SJSA1 (cell line): ENCODE measurements at places on chromosomes 4 and X.

- DNase-seq: no peak
Measured at GRCh38 chr4:99100876-99101275, 12.3 kb upstream of the ADH5 start.

DNA sequence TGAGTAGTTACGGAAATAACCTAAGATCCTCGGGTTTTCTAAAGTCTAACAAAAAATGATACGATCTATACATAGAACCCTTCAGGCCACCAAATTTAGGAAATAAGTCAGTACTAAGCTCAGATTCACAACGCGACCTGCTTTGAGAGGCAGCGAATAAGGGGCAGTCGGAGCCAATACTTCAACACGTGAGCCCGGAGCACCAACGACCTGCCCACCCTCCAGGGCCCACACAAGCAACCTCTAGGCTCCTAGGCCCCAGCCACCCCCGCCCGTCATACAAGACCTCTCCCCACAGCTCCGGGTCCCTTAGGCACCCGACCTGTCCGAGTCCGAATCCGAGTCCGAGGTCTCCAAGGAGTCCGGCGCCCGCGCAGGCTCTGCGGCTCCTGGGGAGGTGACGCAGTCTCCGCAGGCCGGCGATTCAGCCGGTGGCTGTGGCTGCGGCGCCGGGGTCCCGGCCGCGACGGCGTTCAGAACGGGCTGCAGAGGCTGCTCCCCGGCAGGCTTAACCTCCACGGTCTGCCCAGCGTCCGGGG lies 580 bp downstream of the NAF1 start:
- DNase-seq: peak; percentile 48

DNA sequence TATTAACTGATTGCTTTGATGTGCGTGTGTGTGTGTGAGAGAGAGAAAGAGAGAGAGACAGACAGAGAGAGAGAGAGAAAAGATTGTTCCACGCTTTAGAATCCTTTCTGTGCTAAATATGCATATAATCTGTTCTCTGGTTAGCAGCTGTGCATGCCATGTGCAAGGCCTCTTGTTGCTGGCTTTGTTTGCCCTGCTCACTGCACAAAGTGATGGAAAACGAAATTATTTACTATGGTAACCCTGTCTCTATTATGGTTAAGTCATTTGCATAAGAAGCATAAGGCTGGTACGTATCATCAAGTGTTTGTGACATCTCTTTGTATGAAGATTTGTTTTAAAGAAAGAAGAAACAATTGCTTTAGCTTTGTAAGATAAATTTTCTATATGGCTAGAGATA lies 190.2 kb upstream of the POF1B start:
- DNase-seq: no peak

DNA sequence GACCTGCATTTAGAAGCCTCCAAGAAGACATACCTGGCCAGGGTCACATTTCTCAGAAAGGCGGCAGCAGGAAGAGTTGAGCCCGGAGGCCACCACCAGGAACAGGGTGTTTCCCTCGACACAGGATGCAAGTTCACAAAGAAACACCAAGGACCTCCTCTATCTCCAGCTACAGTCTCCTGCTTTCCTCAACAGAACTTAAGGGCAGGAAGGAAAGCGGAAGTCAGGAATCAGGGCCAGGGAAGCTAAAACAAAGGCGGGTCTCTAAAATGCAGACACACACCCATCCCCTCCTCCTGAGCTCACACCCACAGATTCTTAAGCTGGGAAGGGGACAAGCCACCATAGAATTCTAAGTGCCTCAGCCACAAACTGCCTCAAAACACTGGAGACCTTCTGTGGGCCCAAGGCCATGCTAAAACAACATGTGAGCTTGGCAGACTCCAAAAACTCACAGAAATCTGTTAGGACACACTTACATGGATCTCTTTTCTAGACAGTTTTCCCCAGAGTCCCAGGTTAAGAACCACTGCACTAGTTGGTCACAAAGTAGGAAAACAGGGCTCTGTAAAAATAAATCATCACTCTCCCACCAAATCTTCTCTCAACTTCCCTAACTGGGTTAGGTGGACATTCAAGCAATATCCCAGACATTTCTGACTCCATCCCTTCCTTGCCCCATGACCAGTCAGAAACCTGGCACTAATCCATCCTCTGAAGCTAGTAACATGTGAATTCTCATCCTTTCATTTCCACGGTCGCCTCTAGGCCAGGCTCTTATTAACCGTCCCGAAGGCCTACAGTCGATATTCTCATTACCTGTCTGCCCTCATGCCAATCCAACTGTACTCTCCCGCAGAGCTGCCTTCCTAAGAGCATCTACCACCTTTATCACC lies 163.2 kb downstream of the APBB2 start:
- no peak for DNase-seq

- no peak for DNase-seq
Measured at GRCh38 chr4:88106205-88106604, 52.2 kb downstream of the ABCG2 start.

- no peak for DNase-seq
Measured at GRCh38 chr4:167831855-167832254, 260.5 kb upstream of the ANXA10 start.

DNA sequence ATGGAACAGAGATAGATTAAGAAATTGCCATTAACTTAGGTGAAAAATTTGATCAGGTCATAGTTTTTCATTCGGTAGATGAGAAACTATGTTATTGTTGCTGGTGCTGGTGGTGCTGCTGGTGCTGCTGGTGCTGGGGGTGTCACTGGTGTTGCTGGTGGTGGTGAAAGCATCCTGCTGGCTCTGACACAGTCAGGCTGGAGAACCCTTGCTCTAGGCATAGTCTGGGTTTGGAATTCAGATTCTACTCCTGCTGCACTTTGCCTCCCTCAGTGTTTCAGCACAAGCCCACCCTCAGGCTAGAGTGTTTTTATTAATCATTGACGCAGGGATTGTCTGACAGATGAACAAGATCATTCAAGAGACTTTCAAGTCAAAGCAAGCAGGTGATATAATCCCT lies 80.2 kb downstream of the USP46 start:
- DNase-seq: no peak

GRCh38 chr4:7074426-7074825 lies 6.6 kb upstream of the GRPEL1 start:
- DNase-seq: no peak

DNA sequence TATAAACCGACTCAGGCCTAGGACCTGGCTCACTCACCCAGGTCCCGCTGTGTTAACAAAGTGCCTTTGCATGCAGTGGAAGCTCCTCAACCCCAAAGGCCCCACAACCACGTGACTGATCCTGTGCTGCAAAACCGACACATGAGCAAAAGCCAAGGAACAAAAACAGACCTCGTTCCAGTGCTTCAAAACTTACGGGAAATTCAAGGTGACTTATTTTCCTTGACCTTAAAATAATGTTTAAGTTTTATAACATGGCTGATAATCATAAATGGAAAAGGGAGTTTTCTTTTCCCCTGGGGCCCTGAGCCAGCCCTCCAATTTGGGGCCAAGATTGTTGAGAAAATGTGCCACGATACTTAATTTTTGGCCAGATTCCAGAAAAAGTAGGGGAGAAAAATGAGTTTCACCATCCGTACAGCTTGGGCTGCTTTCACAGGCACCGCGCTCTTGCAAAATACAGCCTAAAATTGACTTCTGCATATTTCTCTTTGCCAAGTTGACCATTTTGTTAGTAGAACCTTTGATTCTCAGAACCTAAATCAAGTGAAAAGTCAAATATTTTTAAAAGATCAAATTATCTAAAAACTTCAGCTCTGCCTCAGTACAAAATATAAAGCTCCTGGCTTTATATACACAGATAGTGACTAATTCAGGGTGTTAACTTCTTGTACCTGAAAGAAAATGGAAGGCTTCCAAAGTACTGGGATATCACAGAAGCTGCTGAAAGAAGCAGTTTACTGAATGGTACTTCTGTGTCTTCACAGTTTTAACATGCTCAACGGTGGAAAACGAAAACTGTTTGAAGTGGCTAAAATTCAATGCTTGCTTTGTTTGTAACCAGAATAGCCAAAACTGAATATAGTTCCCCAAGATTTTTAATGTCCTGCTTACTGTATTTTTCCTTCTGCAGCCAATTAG lies 93.8 kb downstream of the APBB2 start:
- no peak for DNase-seq

GRCh38 chr4:168930413-168931196 lies 79.5 kb downstream of the CBR4 start:
- no peak for DNase-seq

DNA sequence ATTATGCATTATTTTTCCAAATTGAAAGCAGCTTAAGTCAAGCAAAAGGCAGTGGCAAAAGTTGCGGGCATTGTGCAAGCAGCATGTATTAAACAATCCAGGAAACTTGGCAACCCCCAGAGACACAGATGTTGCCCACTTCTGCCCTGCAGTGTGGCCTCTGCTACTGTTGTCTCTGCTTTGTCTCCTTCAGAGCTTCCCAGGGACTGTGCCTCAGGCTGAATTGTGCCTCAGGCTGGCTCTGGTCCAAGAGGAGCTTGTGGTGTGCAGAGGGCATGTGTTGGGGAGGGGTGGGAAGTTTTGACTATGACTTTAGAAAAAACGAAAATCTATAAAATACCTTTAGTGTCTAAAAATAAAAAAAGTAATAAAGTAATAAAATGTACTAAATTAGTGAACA lies 201.4 kb downstream of the CCSER1 start:
- peak; percentile 75 for DNase-seq

GRCh38 chr4:94175553-94176261 lies 32.0 kb upstream of the SMARCAD1 start:
- no peak for DNase-seq

DNA sequence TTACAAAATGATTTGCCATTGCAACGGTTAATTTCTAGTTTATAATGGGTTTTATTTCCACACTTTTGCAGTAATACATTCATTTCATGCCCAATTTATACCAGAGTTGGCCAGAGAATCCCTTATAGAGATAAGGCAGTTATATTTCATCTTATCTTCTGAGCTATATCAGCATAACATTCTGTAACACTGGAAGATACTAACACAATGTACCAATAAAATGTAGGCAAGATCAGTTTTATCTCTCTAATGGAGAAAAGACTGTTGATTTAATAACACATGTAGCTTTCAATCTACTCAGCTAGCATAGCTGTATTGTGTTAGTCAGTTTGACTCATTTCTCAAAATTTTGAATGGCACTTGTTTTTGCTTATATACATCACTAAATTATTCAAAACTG lies 738.6 kb downstream of the TRAM1L1 start:
- no peak for DNase-seq
